ENCODE measurements at places on chromosomes 1 and 21.

DNA sequence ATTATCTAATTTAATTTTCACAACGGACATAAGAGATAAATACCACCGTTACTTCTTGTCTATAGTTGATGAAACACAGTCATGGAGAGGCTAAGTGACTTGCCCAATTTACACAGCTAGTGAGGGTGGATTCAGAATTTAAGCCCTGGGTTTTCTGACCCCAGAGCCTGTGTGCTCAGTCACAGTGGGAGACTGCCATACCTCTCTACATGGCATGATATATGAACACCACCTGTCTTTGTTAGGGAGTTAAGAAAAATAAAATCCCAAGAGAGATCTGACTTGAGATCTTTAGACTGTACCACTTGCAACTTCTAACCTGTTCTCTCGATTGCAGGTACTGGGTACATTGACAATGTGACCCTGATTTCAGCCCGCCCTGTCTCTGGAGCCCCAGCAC lies 40.3 kb downstream of the LAMC2 start:
- no peak for DNase-seq

DNA sequence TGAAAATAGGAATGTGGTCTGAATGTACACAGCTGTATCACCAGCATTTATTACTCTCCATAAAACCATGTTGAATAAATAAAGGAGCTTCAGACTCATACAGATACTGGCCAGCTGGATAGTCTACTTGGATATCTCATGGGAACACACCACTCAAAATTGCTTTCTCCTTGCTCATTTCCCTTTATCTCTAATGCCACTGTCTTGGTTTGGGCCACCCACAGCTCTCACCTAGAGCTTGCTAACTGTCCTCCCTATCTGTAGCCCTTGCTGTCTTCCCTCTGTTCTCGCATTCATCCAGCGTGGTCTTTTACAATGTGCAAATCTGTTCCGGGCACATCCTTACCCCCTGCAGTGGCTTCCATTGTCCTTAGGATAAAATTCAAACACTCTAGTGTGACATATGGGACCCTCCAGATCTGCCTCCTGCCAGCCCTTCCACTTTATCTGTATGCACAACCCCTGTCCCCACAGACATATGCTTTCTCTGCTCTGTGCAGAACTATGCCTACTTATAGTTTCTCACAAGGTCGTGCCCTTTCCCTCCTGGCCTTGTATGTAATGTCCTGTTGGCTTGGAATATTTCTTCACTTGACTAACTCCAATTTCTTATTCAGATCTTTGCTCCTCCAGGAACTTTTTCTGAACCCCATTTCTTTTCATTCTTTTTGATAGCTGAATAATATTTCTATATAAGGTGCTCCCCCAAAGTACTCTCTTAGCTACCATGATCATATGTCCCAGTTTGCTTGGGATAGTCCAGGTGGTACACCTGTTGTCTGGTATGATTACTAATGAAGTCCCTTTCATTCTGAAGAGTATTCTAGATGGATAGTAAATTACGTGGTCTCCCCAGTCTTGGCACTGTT lies 2.9 kb downstream of the FLVCR1 start:
- DNase-seq, result no peak

GRCh38 chr1:7975212-7975865 lies 13.8 kb downstream of the PARK7 start:
- peak; percentile 36 for DNase-seq

- DNase-seq, result peak; percentile 57
These were observed 26.5 kb upstream of the PLA2G2C start for GRCh38 chr1:20212685-20213331.

GRCh38 chr1:79895573-79895972 lies 889.0 kb upstream of the ADGRL4 start:
- no peak for DNase-seq

DNA sequence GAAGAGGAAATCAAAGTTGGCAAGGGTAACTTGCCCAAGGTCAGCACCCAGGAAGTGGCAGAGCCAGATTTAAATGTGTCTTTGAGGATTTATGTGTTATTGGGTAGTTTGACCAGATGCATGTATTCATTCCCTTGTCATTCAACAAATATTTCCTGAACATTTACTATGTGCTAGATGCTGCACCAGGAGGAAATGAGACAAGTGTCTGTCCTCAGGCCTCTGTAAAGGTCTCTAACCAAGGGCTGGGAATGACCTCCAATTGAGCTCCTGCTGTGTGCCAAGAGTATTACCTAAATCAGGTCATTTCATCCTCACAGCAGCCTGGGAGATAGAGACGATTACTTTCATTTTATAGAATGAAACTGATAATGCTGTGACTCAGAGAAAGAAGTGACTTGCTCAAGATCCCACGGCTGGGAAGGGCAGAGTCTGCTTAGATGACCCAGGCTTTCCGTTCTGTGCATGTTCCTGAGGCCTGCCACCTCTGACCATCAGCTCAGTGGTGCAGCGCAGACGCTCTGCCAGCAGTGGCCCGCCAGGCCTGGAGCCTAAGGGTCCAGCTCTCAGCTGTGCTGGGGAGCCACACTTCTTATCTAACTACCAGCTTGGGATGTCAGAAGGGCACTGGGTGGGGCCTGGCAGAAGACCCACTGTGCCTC lies 3.5 kb upstream of the TTC22 start:
- DNase-seq, result no peak

GRCh38 chr1:189597083-189597482 lies 880.6 kb downstream of the BRINP3 start:
- DNase-seq, result no peak

- DNase-seq, result no peak
These were observed 169.2 kb downstream of the DHRS3 start for GRCh38 chr1:12448746-12449177.

DNA sequence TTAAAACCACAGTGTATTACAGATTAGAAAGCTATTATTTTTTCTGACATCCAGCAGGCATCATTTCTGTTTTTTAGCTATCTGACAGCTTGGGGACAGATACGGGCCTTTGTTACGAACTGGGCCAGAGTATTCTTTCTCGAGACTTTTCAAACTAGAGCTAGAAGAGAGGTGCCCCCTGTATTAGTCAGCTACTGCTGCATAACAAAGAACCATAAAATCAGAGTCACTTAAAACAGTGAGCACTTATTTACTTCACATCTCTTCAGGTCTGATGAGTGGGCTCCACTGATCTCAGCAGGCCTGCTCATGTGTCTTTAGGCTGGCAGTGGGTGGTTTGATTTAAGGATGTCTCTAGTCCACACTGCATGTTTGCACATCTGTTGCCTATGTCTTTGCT lies 67.8 kb downstream of the BACH1 start:
- no peak for DNase-seq

DNA sequence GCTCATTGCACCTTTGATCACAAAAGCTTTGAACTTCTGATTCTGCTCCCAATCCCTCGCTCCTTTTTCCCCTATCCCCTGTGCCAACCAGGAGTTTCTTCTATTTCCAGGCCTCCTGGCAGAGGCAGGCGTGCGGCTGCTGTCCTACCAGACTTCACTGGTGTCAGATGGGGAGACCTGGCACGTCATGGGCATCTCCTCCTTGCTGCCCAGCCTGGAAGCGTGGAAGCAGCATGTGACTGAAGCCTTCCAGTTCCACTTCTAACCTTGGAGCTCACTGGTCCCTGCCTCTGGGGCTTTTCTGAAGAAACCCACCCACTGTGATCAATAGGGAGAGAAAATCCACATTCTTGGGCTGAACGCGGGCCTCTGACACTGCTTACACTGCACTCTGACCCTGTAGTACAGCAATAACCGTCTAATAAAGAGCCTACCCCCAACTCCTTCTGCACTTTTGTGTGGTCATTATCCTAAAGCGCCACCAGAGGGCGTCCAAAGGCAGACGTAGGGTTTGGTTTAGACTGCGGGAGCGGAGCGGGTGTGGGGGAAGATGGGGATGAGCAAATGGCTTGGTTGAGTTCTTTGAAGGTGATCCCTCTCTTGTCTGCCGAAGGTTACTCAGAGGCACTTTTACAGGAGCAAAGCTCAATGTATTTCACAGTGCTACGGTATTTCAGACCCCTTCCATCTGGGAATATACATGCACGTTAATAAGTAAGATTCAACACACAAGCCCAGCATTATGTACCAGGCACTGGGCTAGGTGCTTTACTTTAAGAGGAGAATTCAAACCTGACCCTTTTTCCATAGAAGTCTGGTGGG lies 24.7 kb downstream of the HMGCS2 start:
- DNase-seq, result peak; percentile 24

DNA sequence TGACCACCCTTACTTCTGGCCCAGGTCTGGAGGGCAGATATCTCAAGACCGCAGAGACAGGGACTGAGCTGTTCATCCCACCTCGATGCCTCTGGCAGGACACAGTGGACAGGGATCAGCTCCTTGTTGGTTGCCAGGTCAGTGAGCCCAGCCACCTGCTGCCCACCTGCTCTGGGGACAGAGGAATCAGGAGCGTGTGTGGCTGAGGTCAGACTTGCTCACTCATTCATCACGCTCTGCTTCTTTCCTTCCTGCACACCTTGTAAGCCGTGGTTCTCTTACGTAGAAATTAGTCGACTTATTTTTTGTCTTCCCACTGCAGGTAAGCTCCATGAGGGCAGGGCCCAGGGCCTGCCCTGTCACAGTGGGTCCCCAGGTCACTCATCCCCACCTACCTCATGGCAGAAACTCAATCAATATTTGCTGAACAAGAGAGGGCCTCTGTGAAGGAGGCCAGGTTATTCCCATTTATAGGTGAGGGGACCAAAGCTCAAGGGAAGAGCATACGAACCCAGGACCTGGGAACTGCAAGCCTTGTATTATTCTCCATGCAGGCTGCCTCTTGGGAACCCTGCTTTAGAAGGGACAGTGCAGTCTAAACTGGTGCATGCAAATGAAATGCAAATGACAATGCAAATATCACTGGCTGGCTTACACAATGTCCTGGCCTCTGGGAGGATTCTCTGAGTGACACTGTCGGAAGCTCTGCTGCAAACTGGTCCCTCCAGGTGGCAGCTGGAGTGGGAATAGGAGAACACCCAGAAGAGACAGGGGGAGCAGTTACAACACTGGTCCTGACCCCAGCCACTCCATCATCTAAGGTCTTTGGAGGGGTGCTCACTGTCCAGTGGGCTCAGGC lies 58.4 kb upstream of the PAX7 start:
- no peak for DNase-seq

DNA sequence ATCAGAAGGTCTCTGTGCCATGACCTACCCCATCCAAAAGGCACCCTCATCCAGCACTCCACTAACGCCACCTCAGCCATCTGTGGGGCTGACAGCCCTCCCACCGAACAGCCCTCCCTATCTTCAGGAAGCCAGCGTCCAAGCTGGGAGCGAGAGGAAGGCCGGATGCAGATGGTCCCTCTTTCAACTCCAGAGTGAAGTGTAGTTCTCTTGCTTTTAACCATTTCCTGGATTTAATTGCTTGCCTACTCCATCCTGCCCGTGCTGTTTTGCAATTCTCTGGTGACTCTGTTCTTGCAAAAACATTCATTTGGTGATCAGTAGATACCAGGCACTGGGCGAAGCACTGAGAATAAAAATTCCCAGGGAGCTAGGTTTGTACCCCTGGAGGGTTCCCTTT lies 8.2 kb upstream of the DYRK1A start:
- no peak for DNase-seq

GRCh38 chr1:9606458-9606857 lies 17.7 kb downstream of the TMEM201 start:
- no peak for DNase-seq
